ENCODE measurements at places on chromosomes 3 and 15. TPM values are rescaled to one million over a fixed set of nuclear protein-coding genes. Genes with fewer than 3 reads are reported as not detected.

The CCR1 gene
- total RNA-seq = 0.36 TPM

The TMIE gene
- total RNA-seq = 0.30 TPM

The DOCK3 gene
- total RNA-seq = 2.1 TPM

The GOLGA6D gene
- not detected for total RNA-seq

The HAUS2 gene
- 59.0 TPM for total RNA-seq

The ATP13A5 gene
- not detected for total RNA-seq

The SAMD7 gene
- total RNA-seq = not detected

The UQCC5 gene
- 21.6 TPM for total RNA-seq

The BTBD1 gene
- 58.0 TPM for total RNA-seq

The AMOTL2 gene
- total RNA-seq = not detected

The CYP1A2 gene
- not detected for total RNA-seq

The CCDC33 gene
- total RNA-seq = not detected

The KLF15 gene
- 0.42 TPM for total RNA-seq

The CD80 gene
- 13.8 TPM for total RNA-seq

The PLA2G4D gene
- not detected for total RNA-seq

The QTRT2 gene
- total RNA-seq = 44.6 TPM

The LEKR1 gene
- total RNA-seq = 0.48 TPM

The GOLGA6B gene
- not detected for total RNA-seq

The CACNA2D2 gene
- 0.67 TPM for total RNA-seq

The DET1 gene
- total RNA-seq = 1.6 TPM

The TGM5 gene
- total RNA-seq = not detected

The TM4SF1 gene
- not detected for total RNA-seq

The LRRC3B gene
- total RNA-seq = not detected

The TRPM1 gene
- total RNA-seq = not detected

The ACOX2 gene
- total RNA-seq = not detected

The UBE2E2 gene
- 2.9 TPM for total RNA-seq

The IQCF2 gene
- total RNA-seq = not detected

The BFSP2 gene
- 0.61 TPM for total RNA-seq

The ADGRG7 gene
- not detected for total RNA-seq

The ZNF80 gene
- 1.6 TPM for total RNA-seq

The ST8SIA2 gene
- not detected for total RNA-seq

The CCDC9B gene
- total RNA-seq = 0.17 TPM

The PARP15 gene
- 11.3 TPM for total RNA-seq

The PP2D1 gene
- total RNA-seq = not detected

The SERINC4 gene
- 0.10 TPM for total RNA-seq

The PIERCE2 gene
- not detected for total RNA-seq

The GNAT1 gene
- total RNA-seq = not detected

The ERC2 gene
- not detected for total RNA-seq
